ENCODE measurements at places on chromosomes 5 and 9. TPM values are rescaled to one million over a fixed set of nuclear protein-coding genes. Genes with fewer than 3 reads are reported as not detected.

DNA sequence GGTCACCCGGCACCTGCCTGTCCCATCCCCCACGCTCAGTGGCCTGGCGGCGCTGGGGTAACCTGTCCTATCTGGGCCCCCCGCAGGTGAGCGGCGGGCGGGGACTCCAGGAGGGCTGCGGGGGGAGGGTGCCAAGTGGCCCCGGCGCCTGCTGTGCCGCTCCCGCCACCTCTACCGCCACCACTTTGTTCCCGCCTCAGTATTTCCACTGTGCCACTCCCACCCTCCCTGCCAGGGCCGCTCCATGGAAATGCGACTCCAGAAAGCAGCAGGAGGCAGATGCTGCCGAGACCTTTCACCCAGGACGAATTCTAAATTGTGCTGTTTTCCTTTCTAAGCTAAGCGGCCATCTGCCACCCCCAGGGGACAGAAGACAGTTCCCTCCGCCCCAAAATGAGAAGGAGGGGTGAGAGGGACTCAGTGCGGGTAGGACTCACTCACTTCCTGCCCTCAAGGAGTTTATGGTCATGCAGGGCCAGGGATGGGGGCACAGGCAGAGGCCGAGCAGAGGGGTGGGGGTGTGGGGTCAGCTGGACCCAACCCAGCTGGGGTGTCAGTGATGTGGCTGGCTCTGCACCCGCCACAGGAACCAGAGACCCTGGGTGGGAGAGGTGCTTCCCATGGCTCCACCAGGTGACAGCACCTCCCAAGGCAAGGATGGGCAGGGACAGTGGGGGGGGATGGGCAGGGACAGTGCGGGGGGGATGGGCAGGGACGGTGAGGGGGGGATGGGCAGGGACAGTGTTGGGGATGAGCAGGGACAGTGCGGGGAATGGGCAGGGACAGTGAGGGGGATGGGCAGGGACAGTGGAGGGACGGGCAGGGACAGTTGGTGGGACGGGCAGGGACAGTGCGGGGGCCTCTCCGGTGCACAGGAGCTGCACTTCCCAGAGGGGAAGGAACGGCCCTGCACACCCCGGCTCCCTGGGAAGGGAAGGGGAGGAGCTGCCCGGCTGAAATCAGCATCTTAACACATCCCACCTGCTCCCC is 17.8 kb downstream of the NOTCH1 start:
- H3K36me3 ChIP-seq = no peaks in the 10 kb centered on the region
- no peak overlapping the region for H3K4me3 ChIP-seq
- H3K27ac ChIP-seq = no peak overlapping the region
- H3K27me3 ChIP-seq = no peaks in the 10 kb centered on the region
- peaks cover 14% of the 10 kb centered on the region for H3K4me1 ChIP-seq

GRCh38 chr5:136000932-136001331 is 27.9 kb upstream of the TGFBI start:
- H3K27me3 ChIP-seq = no peaks in the 10 kb centered on the region
- H3K4me3 ChIP-seq = no peak overlapping the region
- H3K4me1 ChIP-seq = peaks cover 24% of the 10 kb centered on the region
- DNase-seq = peak; percentile 77

DNA sequence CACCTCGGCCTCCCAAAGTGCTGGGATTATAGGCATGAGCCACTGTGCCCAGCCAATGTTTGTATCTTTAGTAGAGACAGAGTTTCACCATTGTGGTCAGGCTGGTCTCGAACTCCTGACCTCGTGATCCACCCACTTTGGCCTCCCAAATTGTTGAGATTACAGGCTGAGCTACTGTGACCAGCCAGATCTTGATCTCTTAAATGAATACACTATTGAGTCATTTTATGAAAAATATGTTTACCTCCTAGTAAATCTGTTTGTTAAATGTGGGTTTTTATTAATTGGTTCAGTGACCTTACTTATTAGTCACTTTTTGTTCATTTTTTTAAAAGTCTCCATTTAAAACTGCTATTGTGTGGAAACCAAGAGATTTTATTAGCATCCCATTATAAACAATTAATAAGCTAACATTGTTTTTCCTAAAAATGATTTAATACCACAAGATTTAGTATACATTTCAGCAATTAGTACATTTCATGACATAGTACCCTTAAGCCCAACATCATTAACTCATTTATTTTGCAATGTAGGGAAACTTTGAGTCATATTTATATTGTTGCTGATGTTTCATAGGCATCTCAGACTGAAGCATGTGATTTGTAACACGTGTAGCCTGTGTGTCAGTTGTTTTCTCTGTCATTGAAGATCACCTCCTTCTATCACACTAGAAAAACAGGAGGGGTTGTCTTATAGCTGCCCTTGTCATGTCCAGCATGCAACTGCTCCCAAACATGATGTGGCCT is 261.2 kb downstream of the TAF11L14 start:
- no peaks in the 10 kb centered on the region for H3K36me3 ChIP-seq
- H3K27ac ChIP-seq = no peak overlapping the region
- H3K27me3 ChIP-seq = no peaks in the 10 kb centered on the region
- DNase-seq = no peak

DNA sequence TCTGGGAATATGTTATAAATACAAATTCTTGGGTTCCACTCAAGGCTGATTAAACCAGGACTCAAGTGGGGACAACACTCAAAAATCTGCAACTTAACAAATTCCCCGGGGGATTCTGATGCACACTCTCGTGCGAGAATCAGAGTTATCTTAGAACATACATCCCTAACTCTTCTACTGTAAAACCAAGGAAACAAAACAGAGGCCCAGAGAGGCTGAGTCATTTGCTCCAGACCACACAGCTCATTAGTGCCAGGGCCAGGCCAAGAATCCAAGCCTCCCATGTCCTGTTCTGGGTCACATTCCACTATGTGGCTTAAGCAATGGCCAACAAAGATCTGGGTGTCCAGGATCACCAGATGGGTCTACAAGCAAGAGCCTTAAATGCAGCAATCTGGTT is 166.0 kb downstream of the ADAMTS12 start:
- H3K27me3 ChIP-seq = no peaks in the 10 kb centered on the region
- H3K27ac ChIP-seq = no peak overlapping the region
- no peak overlapping the region for H3K4me3 ChIP-seq
- no peak for DNase-seq
- H3K4me1 ChIP-seq = no peaks in the 10 kb centered on the region
- no peaks in the 10 kb centered on the region for H3K36me3 ChIP-seq

PFN3 gene
- total RNA-seq = not detected

CCL27 gene
- total RNA-seq = not detected

All from A673 (cell line).